ENCODE measurements at places on chromosomes 1 and 21.
A peak's percentile ranks its signal among the peaks of the same experiment; 100 is the strongest.

DNA sequence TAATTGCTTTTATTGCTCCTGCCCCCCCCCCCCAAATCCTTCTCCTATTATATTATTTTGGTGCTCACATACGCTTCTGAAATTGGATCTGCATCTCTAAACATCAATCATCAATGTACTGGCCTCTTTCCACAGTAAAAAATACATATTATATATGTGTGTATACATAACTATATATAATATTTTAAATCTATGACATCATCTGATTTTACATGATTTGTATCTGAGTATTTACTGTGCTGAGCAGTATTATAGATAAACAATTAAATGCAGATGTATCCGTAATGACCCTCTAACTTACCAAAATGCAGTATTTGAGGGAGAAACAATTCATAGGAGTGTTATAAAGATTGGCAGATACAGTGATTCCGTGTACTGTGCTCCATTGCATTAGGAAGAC lies 832 bp downstream of the PLPPR4 start:
- no peak for DNase-seq

- DNase-seq: no peak
These were observed 3.5 kb downstream of the SLC66A1 start for GRCh38 chr1:19315378-19316198.

DNA sequence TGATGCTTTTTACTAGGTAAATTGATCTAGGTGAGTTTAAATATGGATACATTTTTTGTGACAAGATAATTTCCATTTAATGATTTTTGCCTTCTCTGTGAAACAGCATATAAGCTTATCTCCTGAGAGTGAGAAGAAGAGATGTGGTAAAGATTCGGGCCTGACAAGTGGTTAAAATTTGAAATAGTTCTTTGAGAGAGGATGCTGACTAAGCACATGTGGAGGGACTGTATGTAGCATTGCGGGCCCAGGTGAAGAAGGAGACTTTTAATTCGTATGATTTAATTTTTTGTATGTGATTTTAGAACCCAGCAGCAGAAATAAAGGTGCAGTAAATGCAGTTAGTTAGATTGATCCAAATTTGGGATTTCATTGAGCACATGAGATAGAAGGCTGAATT lies 51.9 kb downstream of the RPRD2 start:
- DNase-seq: no peak

GRCh38 chr1:243924188-243924587 lies 74.1 kb upstream of the AKT3 start:
- DNase-seq: peak; percentile 68

GRCh38 chr1:92504291-92505014 lies 17.7 kb upstream of the GFI1 start:
- no peak for DNase-seq

GRCh38 chr1:72547412-72547811 lies 265.1 kb upstream of the NEGR1 start:
- no peak for DNase-seq

- peak; percentile 79 for DNase-seq
These were observed 12.1 kb downstream of the EPHA2 start for GRCh38 chr1:16143566-16144324.

- DNase-seq: no peak
These were observed at the start of gene MTMR11 for GRCh38 chr1:149936170-149936991. MTMR11 (minus strand) TSS chr1:149936879; CDS start chr1:149936647, 232 bp downstream.

GRCh38 chr1:156583821-156584622 lies 4.5 kb downstream of the TTC24 start:
- peak; percentile 63 for DNase-seq

- no peak for DNase-seq
These were observed 45.3 kb upstream of the EPHA8 start for GRCh38 chr1:22517956-22518355.

- DNase-seq: no peak
These were observed 39.4 kb downstream of the SLC5A9 start for GRCh38 chr1:48261881-48262400.

- DNase-seq: no peak
These were observed 63.9 kb upstream of the C1orf105 start for GRCh38 chr1:172356620-172357019.

GRCh38 chr1:240797050-240797449 lies 185.1 kb upstream of the GREM2 start:
- DNase-seq: no peak

- no peak for DNase-seq
These were observed 656.9 kb downstream of the PTPRU start for GRCh38 chr1:29893046-29893723.

DNA sequence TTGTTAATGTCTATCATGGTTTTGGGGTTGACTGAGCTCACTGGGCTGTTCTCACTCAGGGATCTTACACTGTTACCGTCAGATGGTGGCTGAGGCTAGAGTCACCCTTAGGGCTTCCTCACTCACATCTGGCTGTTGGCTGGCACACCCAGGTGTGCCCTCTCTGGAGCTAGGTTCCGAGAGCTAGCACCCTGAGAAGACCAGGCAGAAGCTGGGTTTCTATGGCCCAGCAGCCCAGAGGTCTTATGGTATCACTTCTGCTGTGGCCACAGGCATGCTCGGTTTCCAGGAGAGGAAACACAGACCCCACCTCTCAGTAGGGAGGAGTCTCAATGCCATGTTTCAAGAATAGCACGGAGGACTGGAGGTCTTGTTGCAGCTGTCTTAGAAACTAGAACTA lies 20.7 kb upstream of the KIF1B start:
- no peak for DNase-seq

DNA sequence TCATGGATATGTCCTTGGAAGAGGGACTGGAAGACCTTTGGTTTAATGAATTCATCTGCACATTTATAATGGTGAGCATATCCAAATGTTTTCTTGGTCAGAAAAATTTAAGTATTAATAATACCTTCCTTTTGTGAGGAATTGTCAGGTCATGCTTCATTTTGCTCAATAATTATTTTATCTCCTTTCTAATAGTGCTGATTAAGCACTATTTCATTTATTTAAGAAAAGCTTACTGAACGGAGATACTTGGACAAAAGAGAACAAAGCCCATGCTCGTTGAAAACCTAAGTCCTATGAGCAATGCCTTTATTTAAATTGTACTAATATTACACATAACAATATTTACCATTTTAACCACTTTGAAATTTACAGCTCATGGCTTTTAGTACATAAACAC lies 281.5 kb downstream of the PDE4B start:
- DNase-seq: no peak

- no peak for DNase-seq
These were observed 350.5 kb upstream of the VAMP3 start for GRCh38 chr1:7420470-7421100.

DNA sequence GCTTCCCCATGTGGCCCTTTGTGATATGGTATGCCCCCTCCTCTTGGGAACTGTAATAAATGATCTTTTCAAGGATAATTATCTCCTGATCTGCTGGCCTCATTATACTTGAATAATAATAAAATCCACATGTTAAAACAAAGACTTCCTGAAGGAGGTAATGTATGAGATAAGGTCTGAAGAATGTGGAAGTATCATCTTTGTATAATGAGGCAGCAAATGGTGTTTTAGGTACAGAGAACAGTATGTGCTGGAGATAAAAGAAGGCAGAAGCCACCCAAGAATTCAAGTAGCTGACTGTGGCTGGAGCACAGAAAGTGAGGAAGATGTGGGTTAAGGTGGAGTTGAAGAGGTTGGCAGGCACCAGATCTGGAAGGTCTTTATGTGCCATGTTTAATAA lies 12.8 kb upstream of the COG2 start:
- no peak for DNase-seq

GRCh38 chr1:50289495-50289894 lies 133.7 kb downstream of the DMRTA2 start:
- DNase-seq: no peak

GRCh38 chr1:59504276-59504675 lies 207.4 kb downstream of the FGGY start:
- no peak for DNase-seq

DNA sequence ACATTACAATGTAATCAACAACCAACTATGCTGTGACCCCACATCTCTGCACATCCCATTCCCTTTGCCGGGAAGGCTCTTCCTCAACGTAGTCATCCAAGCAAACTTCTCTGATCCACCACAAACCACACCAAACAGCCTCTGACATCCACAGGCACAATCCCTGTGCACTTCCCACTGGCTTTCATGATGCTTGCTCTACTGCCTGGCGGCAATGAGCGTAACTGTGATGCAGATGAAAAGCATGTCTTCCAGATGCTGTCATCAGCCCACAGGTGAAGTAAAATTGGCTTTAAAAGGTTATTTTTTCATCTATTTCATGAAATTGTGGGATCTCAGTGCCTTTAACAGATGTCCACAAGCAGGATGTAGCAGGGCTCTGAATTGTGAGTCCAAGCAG lies 635.2 kb downstream of the SMYD3 start:
- DNase-seq: no peak

DNA sequence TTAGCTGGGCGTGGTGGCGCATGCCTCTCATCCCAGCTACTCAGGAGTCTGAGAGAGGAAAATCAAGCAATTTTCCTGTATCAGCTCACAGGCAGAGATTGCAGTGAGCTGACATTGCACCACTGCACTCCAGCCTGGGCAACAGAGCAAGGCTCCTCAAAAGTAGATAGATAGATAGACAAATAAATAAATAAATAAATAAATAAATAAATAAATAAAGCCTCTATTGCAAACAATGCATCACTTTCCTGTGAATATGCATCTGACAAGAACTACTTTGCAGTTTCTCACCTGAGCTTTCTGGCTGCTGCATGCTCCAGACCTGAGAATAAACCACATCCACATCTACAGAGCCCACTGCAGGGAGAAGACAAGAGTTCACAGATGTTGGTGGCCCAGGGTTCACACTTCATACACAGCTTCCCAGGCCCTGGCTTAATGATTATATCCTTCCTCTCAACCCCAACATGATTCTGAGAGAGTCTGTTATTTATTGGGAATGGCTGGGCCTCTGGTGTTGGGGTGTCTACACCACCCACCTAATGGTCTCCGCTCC lies 28.6 kb downstream of the FCRL2 start:
- no peak for DNase-seq

GRCh38 chr1:27864264-27864895 lies 8.0 kb upstream of the THEMIS2 start:
- no peak for DNase-seq

GRCh38 chr1:221777431-221778072 lies 35.7 kb upstream of the DUSP10 start:
- DNase-seq: no peak

DNA sequence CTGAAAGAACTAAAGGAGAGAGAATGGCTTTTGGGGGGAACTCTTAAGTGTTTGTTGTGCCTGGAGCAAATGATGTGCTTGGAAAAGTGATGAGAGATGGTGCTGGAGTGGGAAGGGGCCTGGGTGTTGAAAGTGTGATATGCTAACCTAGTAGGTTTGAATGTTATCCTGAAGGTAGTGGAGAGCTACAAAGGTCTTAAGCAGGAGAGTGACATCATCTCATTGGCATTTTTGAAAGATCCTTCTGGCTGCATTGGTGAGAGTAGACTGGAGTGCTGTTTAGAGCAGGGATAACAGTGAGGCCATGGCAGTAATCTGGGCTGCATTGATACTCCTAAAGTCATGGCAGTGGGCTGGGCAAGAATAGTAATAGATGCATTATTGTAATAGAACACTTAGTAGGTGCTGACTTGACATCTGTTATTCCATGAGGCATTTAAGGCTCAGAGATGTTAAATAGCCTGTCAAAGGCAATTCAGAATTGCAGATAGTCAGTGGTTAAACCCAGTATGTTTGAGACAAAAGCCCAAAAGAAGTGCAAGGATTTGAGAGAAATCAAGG lies 44.5 kb downstream of the MDM4 start:
- DNase-seq: no peak

GRCh38 chr1:30668024-30668423 lies 55.4 kb downstream of the MATN1 start:
- DNase-seq: no peak

- no peak for DNase-seq
These were observed 77.8 kb downstream of the KIF1B start for GRCh38 chr1:10288029-10288615.

DNA sequence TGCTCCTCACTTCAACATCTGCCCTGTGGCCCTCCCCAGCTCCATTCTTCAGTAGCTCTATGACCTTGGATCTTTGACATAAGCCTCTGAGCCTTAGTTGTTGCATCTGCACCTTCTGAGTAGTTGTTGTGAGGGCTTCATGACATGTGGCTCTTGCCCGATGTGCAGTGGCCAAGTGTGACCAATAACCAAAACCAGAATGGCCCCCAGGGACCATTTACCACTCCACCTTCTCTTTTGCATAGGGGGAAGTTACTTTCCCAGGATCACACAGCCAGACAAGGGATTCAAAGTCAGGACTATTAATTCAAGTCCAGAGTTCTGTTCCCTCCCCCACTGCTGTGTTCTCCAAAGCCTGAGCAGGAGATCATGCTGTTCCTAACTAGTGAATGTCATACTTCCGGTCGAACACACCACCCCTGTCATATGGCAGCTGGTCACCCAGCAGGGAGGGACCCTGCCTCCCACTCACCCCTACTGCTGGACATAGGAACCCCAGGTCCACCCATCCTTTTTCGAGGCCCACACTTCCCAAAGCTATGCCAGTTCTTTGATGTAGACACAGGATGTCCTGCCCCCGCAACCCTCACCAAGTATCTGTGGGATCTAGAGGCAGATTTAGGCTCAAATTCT lies 4.0 kb downstream of the FGR start:
- no peak for DNase-seq

GRCh38 chr21:25660233-25660632 lies 21.2 kb downstream of the JAM2 start:
- no peak for DNase-seq

DNA sequence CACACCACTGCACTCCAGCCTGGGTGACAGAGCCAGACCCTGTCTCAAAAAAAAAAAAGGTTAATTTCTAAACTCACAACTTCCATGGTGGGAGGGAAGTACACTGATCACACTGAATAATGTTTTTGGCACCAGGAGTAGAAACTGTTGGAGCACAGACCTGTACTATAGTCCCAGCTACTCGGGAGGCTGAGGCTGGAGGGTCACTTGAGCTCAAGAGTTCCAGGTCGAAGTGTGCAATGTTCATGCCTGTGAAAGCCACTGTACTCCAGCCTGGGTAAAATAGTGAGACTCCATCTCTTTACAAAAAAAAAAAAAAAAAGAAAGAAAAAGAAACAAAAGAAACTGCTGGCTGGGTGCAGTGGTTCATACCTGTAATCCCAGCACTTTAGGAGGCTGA lies 35.3 kb downstream of the TMEM50B start:
- DNase-seq: no peak

GRCh38 chr1:59979666-59980065 lies 53.1 kb upstream of the CYP2J2 start:
- no peak for DNase-seq

GRCh38 chr21:31905503-31906451 lies 33.0 kb downstream of the HUNK start:
- DNase-seq: no peak

GRCh38 chr1:110348050-110348449 lies 8.9 kb downstream of the RBM15 start:
- DNase-seq: no peak

- no peak for DNase-seq
These were observed 22.1 kb downstream of the BATF3 start for GRCh38 chr1:212677573-212677972.

GRCh38 chr1:215833941-215834729 lies 267.0 kb downstream of the KCTD3 start:
- no peak for DNase-seq

GRCh38 chr1:19940486-19941205 lies 17.2 kb upstream of the PLA2G2E start:
- no peak for DNase-seq

Measured in SW 1271 (cell line).